Mesenteric fat pad (tissue), 1 donor: ENCODE measurements at places on chromosomes 3 and 15. TPM values are rescaled to one million over a fixed set of nuclear protein-coding genes. Genes with fewer than 3 reads are reported as not detected.

- DNase-seq = no peak
These were observed 331.9 kb upstream of the WNT5A start for GRCh38 chr3:55819005-55819404.

DNA sequence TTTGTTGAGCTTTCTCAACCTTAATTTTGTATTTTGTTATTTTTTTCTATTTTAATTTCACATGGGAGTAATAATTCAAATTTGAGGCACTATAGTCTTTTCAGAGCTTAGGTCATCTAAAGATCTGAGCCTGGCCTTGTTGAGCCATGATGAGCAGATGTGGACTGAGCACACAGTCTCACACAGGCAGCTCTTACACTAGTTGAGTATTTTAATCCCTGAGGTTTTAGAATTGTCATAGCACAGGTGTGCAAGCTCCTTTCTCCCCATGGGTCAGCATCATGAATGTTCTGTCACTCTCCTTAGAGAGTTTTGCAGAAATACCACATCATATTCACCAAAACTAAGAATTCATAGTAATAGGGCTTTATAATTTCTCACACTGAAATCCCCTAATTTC lies 4.9 kb downstream of the ZBTB38 start:
- DNase-seq = no peak

The NMB gene
- 67.0 TPM for total RNA-seq

DNA sequence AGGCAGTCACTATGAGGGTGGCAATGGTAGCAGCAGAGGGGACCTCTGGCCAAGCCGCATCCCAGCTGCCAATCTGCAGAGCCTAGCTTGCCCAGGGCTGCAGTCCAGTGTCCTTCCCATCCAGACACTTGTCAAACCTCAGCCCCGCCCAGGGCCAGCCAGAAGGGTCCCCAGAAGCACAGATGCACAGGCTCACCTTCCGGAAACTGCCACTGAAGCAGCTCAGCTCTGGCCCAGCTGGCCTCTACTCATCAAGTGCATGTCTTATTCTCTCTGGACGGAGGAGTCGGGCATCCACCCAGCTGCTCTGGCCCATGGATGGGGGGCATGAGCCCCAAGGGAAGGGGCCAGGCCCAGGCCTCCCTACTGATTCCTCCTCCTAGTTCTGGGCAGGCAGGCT lies 69.2 kb downstream of the DNAJB8 start:
- no peak for DNase-seq

GRCh38 chr15:60611592-60612346 lies 132.8 kb upstream of the ICE2 start:
- no peak for DNase-seq

DNA sequence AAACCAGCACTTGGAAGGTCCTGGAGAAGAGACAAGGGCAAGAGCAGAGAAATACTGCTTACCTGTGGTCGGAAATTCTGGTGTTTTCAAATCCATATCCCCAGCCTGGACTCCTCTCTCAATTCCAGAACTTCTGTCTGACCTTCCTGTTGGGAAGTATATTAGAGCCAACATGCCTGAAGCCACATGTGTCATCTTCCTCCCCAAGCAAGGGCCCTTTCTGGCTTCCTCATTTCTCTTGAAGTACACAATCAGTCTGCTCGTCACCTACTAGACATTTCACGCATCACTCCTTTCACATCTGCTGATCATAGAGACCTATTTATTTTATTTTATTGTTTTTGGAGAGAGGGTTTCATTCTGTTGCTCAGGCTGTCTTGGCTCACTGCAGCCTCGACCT lies 8.4 kb downstream of the PARP14 start:
- no peak for DNase-seq

GRCh38 chr15:61935493-61935892 lies 124.8 kb downstream of the VPS13C start:
- DNase-seq = no peak
